ENCODE measurements at places on chromosomes 2 and 18.

- DNase-seq = no peak
Observed at GRCh38 chr2:65326276-65326675, 98.6 kb downstream of the ACTR2 start.

- DNase-seq = no peak
Observed at GRCh38 chr2:64599469-64599868, 54.2 kb downstream of the SERTAD2 start.

DNA sequence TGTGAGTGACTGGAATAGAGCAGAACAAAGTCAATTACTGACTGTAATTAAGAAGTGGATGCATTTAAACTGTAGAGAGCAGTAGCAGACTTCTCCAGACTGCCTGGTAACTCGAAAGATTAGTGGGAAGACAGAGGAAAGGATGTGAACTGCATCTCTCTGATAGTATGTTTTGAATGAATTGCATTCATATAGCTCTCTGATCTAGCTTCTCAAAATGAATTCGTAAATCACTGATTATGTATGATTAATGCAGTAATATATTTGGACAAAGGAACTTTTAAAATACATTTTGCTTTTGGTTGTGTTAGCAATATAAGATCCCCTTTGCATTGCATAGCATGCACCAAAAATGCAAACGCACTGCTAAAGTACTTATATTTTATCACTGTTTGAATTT, 304.0 kb downstream of the ARHGAP15 start:
- DNase-seq = no peak

DNA sequence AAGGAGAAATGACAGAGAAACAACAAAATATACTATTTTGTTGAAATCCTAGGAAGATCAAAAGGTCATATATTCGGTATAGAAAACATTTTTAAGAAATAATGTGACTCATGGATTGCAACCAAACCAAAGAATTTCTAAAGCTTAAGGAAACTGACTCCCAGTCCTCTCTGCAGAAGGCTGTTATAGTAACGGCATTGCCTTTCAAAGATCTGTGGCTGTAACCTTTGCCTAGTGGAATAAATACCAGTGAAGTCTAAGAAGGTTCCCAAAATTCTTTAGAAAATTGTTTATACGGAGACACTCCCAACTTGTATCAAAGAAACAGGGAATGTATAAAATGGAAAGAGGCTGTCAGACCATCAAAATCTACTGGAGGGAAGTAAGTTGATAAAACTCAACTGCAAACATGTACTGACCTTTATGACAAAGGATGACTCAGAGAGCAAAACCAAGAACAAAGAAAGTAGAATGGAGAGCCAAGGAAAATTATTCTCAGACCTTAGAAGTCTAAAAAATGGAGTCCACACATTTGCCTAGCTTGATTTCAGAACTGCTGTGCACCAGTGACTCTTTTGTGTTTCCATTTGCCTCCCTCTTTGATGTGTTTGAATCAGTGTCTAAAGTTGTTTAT, 48.6 kb upstream of the FSIP2 start:
- DNase-seq = no peak

GRCh38 chr2:48515513-48515985, 14.4 kb upstream of the STON1 start:
- DNase-seq = no peak

- DNase-seq = no peak
Observed at GRCh38 chr18:79493211-79493800, 97.6 kb downstream of the NFATC1 start.

- no peak for DNase-seq
Observed at GRCh38 chr18:79853993-79854364, 56.2 kb downstream of the KCNG2 start.

GRCh38 chr2:110182449-110182848, 22.4 kb downstream of the NPHP1 start:
- no peak for DNase-seq

DNA sequence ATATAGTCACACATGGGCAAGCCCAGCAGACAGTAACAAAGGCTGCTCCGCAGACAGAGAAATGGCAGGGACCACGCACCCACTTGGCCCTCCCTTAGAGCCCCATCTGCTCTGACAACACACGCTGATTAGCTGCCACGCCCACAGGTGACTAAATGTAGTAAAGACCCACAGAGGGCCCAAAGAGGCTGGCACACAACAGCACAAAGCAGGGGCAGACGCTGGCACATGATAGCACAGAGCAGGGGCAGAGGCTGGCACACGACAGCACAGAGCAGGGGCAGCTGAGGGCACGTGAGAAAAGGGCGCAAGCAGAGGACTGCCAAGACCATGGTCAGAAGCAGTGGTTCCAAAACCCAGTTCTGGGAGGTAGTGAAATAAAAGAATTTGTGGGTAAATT, 10.6 kb downstream of the AFG3L2 start:
- no peak for DNase-seq

- DNase-seq = no peak
Observed at GRCh38 chr2:34646901-34647300, 1047.8 kb upstream of the FAM98A start.

DNA sequence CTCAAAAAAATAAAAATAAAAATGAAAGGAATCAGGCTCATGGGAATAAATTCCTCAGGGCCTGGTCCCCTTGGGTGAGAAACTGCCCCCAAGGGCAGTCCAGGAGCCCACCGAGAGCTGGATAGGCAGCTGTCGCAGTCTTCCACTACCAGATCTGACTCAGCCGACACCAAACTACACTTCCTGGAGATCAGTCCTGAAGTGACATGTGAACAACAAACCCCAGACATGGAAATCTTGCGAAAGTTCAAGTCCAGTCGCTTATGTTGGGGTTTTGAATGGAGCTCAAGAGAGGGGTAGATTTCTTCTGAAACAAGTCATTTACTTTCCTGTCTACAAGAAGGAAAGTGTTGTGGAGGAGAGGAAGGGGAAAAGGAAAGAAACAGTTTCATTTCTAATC, 12.9 kb downstream of the ADCY3 start:
- no peak for DNase-seq

DNA sequence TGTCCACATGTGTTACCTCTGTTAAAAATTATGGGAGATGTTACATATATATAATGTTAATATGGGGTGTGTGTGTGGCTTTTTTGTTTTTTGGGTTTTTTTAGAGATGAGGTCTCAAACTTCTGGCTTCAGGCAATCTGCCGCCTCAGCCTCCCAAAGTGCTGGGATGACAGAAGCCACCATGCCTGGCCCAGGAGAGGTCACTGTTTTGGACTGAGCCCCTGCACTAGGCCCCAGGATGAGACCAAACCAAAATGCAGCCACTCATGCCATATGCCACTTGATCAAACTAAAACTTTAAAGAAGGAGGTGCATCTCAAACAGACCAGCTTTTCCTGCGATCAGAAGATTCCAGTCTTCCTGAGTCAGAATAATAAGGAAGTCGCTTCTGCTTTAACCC, 2.5 kb downstream of the ADI1 start:
- no peak for DNase-seq

DNA sequence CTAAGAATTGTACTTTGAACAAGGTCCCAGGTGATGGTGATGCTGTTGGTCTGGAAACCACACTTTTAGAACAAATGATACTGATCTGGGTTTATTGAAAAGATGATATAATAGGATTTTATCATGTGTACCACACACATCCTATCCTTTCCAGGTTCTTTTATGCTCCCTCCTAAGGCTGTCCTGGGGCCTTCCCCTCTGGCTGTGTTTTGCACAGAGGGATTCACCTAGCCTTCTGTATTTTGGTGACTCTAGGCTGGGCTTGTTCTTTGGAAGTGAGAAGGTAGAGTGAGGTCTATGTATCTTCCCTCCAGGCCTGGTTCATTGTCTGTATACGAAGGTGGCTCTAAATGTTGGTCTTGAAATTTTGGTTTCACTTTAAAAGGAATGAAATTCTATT, 12.7 kb downstream of the ANXA4 start:
- DNase-seq = no peak

DNA sequence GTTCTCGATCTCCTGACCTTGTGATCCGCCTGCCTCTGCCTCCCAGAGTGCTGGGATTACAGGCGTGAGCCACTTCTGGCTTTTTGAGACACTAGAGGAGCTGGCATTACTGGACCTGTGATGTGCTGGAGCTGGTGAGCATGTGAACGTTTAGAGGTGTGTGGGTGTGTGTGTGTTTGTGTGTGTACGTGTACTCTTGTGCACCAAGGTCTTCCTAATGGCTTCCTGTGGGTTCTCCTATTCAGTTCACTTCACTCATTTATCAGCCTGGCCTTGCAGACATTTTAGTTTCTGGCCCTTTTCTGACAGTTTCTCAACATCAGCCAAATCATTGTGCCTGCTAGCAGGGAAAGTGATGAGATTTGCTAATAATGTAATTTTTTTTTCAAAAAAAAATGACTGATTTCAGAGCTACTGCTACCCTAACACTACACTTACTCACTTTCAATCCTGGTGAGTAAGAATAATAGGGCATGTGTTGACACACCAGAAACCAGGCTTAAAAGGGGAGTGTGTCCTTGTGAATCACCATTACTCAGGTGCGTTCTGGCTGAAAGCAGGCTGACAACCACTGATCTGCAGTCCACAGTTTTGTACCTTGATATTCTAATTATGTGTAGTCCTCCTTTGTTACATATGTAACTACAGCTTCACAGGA, 41.0 kb upstream of the ACTR3 start:
- no peak for DNase-seq

GRCh38 chr2:50309503-50309902, 722.4 kb downstream of the NRXN1 start:
- DNase-seq = no peak

- no peak for DNase-seq
Observed at GRCh38 chr2:129911363-129912065, 68.0 kb upstream of the RAB6C start.

- no peak for DNase-seq
Observed at GRCh38 chr18:35564795-35565453, 16.6 kb upstream of the GALNT1 start.

Data from naive thymus-derived CD8-positive, alpha-beta T cell (primary cell).